ENCODE measurements at places on chromosomes 3 and 15.

DNA sequence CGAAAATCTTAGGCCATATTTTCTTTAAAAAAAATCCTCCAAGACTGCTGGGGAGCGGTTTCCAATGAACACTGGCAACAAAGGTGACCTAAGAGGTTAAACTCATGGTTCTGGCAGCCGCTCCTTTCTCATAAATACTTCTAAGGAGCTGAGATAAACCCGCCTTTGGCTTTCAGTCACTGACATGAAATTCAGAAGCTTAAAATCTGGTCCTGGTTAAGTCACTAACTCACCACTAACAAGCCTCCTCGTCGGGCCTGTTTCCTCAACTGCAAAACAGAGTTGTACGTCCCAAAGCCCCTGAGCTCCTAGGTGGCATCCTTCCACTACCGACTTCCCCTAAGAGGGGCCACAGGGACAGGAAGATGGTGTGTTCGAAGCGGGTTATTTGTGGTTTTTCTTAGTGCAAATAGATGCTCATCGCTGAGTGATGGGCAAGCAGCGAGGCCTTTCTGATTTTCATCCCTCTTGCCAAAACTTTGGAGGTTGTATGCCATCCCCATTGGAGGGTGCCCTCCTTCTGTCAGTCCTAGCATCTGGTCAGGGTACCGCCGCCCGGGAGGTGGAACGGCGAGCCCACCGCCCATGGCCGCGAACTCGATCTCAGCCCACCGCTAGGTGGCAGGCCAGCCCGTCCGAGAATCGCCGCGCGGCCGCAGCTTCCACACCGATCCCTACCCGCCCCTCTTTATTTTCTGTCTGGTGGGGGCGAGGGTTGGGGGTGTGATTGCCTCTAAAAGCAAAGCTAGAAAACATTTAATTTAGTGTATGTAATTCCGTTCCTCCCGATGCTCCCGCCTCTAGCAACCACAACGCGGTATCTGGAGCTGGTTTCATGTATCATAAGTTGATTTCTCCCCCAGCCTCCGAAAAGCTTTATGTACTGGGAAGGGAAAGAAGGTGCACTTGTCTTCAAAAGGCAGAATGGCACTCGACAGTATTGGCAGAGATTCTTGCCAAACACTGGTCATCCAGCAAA, 4.6 kb downstream of the BCL6 start:
- DNase-seq = no peak

- DNase-seq = no peak
Observed at GRCh38 chr3:58521917-58522631, 14.9 kb downstream of the ACOX2 start.

DNA sequence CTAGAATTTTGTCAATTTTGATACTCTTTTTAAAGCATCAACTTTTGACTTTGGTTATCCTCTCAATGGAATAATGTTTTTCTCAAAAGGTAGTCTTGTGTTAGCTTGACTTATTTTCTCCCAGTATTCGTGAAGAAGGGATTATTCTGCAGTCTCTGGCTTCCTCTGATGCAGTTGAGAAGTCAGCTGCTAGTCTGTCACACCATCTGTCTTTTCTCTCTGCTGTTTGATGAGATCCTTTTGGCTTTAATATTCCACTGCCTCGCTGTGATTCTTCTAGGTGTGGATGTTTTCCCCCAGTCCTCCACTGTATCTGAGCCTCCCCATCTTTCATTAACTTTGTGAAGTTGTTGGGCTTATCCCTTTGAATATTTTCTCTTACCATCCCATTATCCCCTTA, 141.0 kb downstream of the WDR72 start:
- no peak for DNase-seq

GRCh38 chr3:170149016-170149415, 32.5 kb downstream of the PHC3 start:
- DNase-seq = no peak

DNA sequence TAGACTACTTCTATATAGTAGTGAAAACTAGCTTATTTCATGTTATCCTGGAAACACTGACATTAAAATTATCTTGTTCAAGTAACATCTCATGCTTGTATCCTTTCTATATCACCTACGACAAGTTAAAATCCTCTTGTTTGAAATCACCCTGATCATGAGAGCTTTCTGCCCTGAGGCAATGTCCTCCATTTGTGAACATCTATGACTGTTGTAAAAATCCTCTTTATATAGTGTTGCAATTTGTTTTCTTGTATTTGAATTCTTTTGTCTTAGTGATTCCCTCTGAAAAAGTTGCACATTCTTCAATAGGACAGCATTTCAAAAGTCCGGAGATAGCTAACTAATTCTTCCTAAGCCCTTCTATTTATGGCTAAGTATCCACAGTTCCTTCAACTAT, 480.3 kb downstream of the NSUN3 start:
- DNase-seq = no peak

DNA sequence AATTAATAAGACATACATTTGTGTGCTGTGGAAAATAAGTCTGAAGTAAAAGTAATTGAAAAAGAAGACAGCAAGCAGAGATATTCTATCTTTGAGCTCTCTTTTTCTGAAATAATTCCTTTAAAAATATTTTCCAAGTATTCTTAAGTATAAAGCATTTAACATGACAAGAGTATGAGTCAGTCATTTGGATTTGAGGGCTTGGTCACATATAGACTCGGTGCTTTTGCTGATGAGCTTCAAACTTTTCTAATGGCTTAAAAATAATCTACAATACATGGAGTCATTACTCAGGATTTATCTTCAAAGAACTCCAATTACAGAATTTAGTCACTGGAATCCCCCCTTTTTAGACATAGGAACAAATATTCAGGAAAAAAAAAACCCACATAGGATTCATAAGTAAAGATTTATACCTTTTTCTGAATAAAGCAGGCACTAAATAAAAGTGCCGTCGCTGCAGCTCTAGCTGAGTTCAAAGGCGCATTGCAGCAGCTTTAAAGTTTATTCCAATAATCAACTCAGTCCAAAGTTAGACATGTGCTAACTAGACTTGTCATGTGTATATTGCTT, 147.5 kb downstream of the CTNNB1 start:
- DNase-seq = no peak

- no peak for DNase-seq
Observed at GRCh38 chr3:194337965-194338753, 13.0 kb downstream of the CPN2 start.

- no peak for DNase-seq
Observed at GRCh38 chr3:158369279-158369678, 201.7 kb upstream of the MLF1 start.

- DNase-seq = no peak
Observed at GRCh38 chr3:9420850-9421549, 23.6 kb downstream of the SETD5 start.

GRCh38 chr3:89946884-89947283, 839.5 kb downstream of the EPHA3 start:
- no peak for DNase-seq
